Left ventricle myocardium superior (tissue), 1 donor: ENCODE measurements at places on chromosomes 11 and 22.

DNA sequence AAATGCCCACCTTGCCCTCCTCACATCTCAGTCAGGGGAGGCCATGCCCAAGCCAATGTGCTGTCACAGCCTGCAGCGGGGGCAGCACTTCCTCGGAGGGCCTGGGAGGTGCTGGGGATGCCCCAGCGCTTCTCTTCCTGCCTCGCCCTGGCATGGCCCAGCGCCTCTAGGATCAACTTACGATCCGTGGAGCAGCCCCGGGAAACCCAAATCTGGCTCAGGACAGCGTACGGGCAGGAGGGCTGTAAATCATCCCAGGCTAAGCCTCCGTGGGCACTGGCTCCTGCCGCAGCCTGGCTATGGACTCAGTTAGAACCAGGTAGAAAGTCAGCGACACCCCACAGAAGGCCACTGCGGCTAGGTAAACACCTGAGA lies 60.9 kb upstream of the EMID1 start:
- DNase-seq = no peak

GRCh38 chr11:107385361-107385981 lies 72.2 kb downstream of the CWF19L2 start:
- DNase-seq = no peak

DNA sequence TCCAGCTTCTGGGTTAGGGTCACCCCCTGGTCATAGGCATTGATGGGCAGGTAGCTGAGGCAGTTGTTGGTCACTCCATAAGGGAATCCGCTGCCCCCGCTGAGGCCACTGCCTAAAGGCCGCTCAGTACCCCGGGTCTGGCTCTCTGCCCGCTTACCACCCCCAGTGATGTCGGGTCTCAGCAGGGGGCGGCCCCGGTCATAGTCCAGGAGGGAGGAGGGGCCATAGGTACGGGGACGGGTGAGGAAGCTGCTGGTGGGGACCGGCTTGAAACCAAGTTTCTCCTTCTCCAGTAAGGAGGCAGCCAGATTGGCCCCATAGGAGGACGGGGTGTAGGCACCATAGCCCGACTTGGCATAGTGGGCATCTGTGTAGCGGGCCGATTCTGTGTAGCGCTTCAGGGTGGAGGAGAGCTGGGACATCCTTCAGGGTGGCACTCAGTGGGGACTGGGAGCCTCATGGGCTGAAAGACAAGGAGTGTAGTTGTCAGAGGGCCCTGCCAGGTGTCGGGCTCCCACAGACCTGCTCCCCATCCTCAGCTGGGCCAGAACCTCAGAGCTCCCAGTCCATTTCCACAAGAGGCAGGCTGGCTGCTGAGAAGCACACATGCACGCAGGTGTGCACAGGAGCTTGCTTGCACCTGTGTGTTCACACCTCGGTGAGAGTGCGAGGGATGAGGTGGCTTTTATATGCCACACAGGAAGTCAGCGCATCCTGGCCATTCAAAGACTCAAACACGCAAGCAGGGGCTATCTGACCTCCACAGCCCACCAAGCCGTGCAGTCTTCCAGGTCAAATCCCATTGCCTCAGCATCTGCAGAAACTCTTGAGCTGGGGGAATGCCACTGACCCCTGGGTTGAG lies 8.2 kb downstream of the USP2 start:
- no peak for DNase-seq

DNA sequence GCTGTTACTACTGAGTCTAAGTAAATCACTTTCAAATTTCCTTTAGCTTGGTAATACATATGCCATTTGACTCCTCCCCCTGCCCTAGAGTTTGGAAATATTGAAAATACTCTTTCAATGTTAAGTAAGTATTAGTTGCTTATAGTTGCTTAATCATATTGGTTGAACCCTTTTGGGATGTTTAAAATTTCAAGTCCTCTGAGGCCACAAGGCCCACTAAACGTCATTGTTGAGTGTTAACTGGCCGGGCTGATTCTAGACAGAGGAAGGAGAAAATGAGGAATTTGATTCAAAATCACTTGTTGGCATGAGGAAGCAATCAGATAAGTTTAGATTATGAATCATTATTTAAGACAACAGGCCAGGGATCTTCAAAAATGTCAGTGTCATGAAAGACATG lies 8.5 kb downstream of the NAV2 start:
- no peak for DNase-seq

- no peak for DNase-seq
Observed at GRCh38 chr11:92839450-92839849, 130.0 kb upstream of the MTNR1B start.

DNA sequence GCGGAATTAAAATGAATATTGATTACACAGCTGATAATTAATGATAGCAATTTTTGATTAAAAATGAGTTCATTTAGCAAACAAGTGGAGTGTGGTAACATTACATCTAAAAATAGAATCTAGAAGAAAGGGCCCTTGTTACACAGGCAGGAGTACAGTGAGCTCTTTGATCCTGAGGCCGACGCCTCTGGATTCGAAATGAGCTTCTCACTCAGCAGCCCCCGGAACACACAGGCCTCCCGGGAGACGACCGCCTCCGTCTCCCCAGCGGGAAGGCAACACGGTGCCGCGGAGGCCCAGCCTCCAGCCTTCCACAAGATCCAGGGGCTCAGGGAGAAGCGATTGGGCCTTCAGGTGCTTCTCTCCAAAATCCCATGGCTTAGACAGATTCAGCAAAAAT lies 379.1 kb downstream of the BRD1 start:
- no peak for DNase-seq

GRCh38 chr11:65165410-65166317 lies 4.4 kb upstream of the SPDYC start:
- DNase-seq = no peak

GRCh38 chr11:2138068-2138430 lies 1.1 kb downstream of the IGF2 start:
- DNase-seq = no peak

DNA sequence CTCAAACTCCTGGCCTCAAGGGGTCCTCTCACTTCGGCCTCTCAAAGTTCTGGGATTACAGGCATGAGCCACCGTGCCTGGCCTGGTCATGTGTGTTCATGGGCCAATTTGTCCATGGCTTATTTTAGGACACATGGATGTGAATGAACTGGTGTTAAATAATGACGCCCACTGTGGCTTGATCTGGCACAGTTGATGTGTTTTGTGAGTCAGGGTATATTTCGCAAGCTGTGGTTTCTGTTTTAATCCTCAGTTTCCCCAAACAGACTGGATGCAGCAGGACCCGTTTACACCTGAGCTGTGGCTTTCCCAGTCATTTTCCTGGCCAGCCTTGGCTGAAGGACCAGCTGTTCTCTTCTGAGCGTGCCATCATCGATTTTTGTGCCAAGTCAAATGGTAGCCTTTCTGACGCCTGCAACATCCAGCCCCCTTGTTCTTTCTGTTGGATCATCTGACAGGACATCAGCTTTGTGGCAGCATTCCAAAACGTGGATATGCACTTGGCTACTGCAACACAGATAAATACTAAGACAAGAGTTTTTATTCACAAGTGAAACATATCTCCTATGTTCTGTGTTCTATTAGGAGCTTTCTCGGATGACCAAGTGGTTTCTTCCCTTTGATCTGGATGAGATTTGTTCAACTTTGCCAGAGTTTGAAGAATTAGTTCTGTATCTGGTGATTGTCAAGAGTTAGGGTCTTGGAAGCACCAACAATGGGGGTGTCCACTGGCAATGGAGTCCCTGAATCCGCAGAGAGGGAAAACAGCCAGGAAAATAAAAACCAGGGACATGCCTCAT lies 40.0 kb upstream of the SEPTIN5 start:
- DNase-seq = no peak

DNA sequence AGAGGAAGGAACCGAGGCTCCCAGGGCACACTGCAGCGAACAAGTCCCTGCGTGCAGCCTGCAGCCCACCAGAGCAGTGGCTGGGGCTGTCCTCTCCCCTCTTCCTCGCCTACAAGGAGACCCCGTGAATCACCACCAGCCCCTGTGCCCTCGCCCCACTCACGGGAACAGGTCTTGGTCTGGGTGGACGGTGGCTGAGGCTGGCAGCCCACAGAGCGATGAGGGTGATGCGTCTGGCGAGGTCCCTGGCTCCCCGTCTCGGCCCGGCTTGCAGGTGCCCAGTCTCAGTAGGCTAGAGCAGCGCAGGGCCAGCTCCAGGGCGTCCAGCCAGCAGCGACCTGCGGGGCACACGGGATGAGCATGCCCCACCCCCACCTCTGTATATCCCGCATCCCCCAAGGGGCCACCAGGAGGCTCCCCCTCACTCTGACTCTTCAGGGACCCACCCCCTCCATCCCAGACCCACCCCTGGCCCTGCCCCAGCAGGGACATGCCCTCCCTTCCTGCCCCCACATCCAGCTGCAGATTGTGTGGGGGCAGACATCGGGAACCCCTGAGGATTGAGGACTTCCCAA lies 50.5 kb upstream of the CARS1 start:
- no peak for DNase-seq

GRCh38 chr22:49971232-49972162 lies 10.9 kb downstream of the PIM3 start:
- DNase-seq = peak; percentile 92

- peak; percentile 91 for DNase-seq
Observed at GRCh38 chr22:39388261-39389011, 11.1 kb upstream of the TAB1 start.
